NCI-H2029 treated with DMSO at 0.1 percent for 48 hours (cell line): ENCODE measurements at places on chromosomes 4 and X.

DNA sequence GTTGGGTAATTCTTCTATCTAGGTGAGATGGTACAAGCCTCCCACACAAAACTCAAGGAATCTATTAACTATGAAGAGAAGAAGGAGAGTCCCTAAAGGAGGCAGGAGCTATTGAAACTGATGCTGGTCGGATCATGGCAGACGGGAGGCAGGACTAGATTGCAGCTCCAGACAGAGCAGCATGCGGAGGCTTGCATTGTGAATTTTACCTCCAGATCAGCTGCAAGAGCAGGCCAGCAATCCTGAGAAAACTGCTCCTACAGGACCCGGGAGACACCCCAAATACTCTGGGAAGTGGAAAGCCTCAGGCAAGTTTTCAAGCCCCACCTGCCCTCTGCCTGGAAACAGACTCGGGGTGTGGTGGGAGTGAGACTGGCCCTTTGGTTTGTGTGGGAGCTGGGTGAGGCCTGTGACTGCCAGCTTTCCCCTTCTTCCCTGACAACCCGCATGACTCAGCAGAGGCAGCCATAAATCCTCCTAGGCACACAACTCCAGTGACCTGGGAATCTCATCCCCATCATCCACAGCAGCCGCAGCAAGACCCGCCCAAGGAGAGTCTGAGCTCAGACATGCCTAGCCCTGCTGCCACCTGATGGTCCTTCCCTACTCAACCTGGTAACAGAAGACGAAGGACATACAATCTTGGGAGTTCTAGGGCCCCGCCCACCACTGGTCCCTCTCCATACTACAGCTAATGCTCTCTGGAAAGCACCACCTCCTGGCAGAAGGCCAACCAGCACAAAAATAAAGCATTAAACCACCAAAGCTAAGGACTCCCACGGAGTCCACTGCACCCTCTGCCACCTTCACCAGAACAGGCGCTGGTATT is 30.9 kb downstream of the GATB start:
- DNase-seq: no peak

GRCh38 chr4:90099812-90100211 is 27.4 kb upstream of the CCSER1 start:
- no peak for DNase-seq

DNA sequence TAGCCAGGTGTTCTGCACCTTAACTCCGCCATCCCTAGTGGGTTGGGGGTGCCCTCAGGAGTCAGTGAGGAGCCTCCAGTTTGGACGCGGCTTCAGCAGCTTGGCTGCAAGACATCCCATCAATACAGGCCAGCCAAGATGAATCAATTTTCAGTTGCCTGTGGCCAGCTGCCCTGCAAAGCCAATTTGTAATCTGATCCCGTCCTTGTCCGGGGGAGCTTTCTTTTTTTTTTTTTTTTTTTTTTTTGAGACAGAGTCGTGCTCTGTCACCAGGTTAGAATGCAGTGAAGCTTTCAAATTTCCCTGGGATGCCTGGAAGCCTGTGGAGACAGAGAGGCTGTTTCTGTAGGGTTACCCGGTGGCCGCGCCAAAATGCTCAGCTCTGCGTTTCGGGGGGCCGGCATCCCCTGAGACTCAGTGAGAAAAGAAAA is 192.5 kb downstream of the ASMT start:
- DNase-seq: no peak

GRCh38 chr4:165027762-165028402 is 3.9 kb upstream of the TRIM60 start:
- no peak for DNase-seq

GRCh38 chr4:175035905-175036304 is 117.7 kb downstream of the ADAM29 start:
- DNase-seq: no peak

DNA sequence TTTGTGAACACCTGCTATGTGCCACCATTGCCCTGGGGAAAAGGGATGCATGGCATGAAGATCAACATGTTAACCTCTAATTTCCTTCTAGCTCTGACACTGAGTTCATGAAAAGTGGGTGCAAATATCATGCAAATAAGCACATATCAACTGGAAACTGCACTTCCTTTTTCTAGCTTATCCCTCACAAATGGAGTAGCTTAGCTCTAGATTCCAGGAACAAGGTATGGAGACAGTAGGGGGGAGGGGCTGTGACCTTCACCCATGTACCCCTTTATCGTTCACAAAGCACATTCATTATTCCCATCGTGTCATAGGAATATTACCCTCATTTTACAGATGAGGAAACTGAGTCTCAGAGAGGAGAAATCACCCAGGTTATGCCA is 37.4 kb downstream of the STARD8 start:
- DNase-seq: no peak

GRCh38 chr4:169619518-169619957 is 840 bp upstream of the CLCN3 start:
- DNase-seq: no peak

GRCh38 chrX:3777416-3777815 is 64.0 kb upstream of the PRKX start:
- DNase-seq: no peak

- DNase-seq: no peak
Observed at GRCh38 chr4:6730603-6731317, 14.8 kb downstream of the BLOC1S4 start.

DNA sequence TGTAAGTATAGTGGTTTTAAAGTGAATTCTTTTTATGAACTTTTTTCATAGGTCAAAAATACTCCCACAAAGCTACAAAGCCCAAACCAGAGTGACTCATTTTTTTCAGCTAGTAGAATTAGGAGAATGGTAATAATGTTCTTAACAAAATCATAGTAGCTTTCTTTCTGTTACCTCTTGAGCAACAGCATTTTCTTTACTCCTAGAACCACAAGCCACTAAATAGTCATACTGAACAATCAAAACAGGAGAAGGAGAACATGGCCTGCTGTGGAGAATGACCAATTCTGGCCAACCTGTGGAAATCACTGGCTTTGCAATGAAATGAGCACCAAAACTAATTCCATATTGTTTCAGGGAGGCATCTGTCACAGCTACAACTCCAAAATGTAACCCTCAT is 112.9 kb downstream of the AMMECR1 start:
- no peak for DNase-seq

- DNase-seq: no peak
Observed at GRCh38 chr4:98773638-98774037, 115.2 kb upstream of the TSPAN5 start.

DNA sequence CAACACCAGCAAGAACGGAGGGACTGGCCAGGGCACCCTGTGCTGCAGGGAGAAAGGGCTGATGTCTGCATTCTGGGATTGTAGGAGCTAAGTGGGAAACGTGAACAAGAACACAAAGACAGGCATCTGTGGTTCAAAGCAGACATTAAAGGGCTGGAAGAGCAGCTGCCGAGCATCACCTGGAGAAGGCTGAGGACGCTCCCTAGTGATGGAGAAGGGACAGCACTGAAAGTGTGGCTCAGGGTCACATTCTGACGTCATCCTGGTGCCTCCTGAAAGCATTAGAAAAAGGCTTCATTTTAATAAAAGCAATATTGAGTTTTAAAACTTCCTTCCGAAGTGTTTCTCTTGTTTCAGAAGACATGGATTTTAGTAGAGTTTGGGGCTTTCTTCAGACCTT is 62.3 kb downstream of the CLDN22 start:
- no peak for DNase-seq

DNA sequence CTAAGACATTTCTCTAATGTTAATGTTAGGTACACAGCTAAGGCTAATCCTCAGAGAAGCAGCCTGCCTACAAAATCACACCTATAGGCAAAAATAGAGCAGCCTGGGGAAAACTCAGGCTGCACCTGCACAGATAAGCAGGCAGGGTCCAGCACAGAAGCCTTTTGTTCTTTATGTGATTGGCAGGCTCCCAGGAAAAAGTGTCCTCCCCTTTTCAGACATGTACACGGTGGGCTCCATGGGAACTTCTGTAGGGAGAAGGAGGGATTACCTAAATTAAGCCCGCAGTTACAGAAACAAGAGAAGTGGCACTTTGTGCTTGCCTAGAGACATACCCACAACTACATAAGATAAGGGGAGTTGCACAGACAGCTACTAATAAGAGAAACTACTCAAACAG is 4.0 kb upstream of the HSPA4L start:
- no peak for DNase-seq

DNA sequence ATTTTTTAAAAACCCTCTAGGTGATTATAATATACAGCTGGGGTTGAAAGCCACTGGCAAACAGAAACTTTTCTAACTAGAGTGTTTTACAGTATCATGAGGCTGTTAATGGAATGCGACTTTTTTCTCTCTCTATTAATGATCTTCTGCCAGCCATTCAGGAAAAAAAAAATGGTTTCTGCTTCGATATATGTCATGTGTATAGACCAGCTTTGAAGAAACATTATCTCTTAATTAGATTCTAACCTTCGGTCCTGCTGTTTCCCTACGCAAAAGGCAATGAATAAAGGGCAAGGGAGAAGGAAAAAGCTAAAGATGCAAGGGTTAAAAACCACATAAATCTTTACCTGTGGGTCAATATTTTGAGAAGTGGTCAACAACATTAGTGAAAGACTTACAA is 1662.1 kb upstream of the TENM3 start:
- no peak for DNase-seq

- DNase-seq: no peak
Observed at GRCh38 chrX:49756692-49757091, 60.9 kb upstream of the PAGE1 start.

GRCh38 chr4:72207196-72207595 is 175.4 kb downstream of the NPFFR2 start:
- DNase-seq: no peak

DNA sequence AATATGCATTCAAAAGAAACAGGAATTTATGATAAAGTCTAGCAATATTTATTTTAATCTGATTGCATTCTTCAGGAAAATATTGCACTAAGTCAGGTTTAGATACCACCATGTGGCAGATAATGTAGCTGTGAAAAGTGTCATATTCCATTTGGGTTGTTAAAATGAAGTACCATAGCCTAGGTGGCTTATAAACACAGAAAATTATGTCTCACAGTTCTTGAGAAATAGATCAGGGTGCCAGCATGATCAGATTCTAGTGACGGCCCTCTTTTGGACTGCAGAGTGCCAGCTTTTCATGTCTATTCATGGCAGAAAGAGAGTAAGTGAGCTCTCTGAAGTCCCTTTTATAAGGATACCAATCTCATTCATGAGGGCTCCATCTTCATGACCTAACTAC is 5.6 kb upstream of the ADGRL3 start:
- DNase-seq: no peak

DNA sequence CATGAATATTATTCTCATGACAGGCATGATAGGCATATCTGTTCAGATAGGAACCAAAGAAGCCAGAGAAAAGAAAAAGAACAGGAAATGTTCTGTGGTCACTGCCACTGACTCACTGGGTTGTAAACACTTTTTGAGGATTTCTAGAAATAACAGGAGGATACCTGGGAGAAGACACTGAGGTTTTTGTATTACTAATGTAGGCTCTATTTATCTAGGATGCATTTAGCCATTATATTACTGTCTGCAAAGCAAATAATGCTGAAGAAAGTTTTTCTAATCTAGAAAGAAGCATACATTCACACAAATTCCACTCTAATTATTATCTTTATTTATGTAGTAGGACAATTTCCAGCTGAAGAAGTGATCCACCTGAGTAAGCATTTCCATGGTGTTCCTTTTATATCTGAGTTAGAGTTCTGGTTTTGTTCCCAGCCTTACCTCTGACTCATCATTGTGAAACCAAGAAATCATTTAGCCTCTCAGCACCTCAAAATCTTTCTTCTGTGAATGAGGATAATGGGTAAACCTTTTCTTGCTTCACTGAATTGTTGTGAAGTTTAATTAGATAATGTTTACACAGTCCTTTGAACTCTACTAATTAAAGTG is 40.2 kb upstream of the EPGN start:
- no peak for DNase-seq

GRCh38 chrX:1300449-1300848 is 31.8 kb downstream of the CSF2RA start:
- no peak for DNase-seq

- no peak for DNase-seq
Observed at GRCh38 chr4:45910511-45910910, 213.3 kb downstream of the GABRG1 start.

DNA sequence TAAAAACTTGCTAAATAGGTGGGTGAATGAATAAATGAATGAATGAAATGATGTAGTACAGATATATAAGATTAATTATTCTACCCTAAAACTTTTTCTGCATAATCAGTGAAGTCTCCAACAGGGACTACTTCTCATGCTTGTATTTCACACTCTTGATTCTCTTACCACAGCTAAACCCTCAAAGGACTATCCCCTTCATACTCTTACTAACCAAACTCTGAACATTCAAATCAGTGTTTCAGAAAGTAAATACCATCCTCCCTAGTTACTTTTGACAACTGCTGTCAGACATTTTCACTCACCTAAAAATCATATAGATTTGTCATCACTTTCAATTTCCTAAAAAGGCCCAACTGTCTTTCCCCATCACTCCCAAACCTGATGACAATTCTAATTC is 234.3 kb upstream of the HHIP start:
- DNase-seq: no peak

- DNase-seq: no peak
Observed at GRCh38 chr4:82983444-82983843, 27.2 kb downstream of the LIN54 start.

GRCh38 chr4:67101612-67102011 is 443.7 kb downstream of the CENPC start:
- no peak for DNase-seq

- no peak for DNase-seq
Observed at GRCh38 chr4:6516762-6517161, 44.3 kb upstream of the PPP2R2C start.

DNA sequence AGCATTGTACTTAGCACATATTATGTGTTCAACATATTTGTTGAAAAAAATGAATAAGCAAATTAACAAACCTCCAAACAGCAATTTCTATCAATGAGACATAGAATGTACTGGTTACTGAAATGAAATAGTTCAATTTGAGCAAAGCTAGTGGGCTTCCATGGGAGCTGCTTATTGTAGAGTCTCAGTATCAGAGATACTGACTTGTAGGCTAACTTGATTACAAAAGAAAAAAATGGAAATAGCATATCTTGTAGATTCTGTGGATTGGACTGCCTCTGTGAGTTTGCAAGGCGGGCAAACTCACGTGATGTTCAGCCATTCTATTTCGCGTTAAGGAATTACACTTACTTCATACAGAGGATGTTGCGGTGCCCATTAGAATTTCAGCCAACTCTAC is 222.1 kb upstream of the JADE1 start:
- no peak for DNase-seq

GRCh38 chrX:108257556-108257955 is 166.0 kb downstream of the ATG4A start:
- no peak for DNase-seq

DNA sequence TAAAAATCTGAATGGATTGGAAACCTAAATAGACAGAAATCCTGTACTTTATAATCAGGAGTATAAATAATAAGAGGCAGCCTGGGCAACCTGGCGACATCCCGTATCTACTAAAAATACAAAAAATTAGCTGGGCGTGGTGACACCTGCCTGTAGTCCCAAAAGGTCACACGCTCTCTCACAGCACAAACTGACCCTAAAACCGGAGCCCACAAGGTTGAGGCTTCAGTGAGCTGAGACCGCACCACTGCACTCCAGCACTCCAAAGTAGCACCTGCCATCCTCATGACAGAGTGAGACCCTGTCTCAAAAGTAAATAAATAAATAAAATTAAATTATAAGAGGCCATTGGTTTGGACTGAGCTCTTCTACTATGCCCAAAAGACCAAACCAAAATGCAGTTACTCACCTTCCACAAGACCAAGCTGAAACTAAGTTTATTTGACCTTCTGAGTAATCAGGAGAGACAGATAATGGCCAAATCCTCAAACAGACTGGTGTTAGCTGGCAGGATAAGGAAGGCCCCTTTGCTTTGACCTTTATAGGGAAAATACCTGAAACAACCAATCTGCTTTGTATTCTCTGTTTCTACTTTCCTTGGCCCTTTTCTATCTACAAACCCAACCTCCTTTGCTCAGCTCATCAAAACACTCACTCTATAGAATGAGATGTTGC is 3.2 kb upstream of the GRSF1 start:
- DNase-seq: no peak
